CD4-positive, alpha-beta T cell treated with Interleukin-4 for 1 hour (primary cell): ENCODE measurements at places on chromosomes 13 and 19.

- DNase-seq, result no peak
These were observed 12.3 kb downstream of the CYP4F11 start for GRCh38 chr19:15922021-15922420.

DNA sequence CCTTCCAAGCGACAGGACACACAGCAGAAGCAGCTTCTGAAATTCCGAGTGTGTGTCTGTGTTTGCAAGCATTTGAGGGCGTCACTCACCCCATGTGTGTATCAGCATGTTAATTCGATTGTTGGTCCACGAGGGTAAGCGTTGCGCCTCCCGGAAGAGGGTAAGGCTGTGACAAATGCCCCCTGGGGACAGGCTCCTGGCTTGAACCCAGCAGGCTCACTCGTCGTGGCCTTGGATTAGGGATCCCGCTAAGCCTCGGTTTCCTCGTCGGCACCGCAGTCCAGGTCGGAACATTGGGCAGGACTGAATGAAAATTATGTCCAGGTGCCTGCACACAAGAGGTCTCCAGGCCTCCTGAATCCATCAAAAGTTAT is 606 bp upstream of the STXBP2 start:
- DNase-seq, result no peak

DNA sequence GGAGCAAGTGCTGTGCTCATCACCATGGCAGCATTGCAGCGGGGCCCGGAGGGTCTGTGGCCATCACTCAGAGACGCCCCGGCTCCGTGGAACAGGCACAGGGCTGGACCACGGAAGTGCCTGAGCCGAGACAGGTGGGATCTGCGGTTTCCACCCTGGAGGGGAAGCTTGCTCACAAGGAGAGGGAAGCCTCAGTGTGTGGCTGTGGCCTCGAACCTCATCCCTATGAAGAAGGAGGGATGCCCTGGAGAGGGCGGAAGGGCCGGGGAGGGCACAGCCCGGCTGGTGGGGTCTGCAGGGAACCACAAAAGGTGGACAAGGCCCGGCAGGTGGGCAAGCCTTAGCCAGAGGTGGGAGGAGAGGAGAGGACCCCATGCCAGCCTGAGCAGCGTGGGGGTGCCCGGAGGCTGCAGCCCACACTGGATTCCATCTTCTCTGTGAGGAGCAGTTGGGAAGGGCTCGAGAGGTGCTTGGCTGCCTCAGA is 30.4 kb upstream of the TMEM255B start:
- no peak for DNase-seq

- peak; percentile 98 for DNase-seq
These were observed at the start of gene YIF1B for GRCh38 chr19:38315657-38316476. Gene YIF1B (minus strand): TSS chr19:38315947. CDS start chr19:38315917, 30 bp downstream.

DNA sequence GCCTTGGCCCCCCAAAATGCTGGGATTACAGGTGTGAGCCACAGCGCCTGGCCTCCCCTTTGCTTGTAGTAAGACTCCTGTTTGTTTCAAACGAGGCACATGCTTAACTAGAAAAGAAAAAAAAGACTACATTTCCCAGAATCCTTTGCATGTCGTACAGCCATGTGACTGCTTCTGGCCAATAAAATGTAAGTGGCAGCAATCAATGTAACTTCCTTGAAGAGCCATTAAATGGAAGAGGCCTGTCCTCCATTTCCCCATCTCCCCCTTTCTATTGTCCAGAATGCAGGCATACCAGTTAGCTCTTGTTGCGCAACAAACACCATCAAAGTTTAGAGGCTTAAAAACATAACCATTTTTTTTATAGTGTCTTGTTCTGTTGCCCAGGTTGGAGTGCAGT is 10.4 kb upstream of the GPR32 start:
- DNase-seq, result peak; percentile 23

GRCh38 chr13:32447894-32448623 is 20.1 kb upstream of the N4BP2L1 start:
- DNase-seq, result no peak

DNA sequence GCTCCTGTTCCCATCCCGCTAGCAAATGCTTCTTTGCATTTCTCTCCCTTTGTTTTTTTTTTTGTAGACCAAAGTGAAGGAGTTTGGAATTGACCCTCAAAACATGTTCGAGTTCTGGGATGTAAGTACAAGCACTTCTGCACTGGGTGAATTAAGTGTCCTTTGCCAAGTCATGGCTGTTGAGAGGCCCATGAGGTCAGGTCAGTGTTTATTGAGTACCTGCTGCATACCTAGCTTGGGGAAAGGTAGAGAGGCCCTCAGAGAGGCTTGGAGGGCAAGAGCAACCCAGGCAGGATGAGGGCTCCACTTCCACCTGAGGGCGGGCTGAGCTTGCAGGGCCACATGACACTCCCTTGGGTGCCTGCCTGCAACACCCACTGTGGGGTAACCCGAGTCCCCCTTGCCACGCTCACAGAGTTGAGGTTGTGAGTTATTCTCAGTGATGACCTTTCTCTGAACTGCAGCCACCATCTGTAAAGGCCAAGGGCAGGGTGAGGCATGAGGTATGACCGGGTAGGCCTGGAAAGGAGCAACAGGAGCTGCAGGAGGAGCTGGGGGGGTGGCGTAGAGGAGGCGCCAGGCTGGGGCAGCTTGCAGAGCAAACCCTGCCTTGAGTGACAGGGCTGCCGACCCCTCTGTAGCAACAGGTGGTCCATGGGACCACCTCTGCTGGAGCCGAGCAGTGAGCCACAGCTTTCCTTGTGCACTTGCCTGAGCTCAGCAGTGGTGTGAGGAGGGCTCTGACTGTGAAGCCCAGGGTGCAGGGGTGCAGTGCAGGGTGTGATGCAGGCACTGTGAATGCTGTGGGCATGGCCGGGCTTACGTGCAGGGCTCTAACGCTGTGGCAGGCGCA is 16.6 kb downstream of the GPI start:
- DNase-seq, result no peak

- no peak for DNase-seq
These were observed 315.0 kb upstream of the SPRY2 start for GRCh38 chr13:80655778-80656511.

- no peak for DNase-seq
These were observed 754.3 kb upstream of the ARGLU1 start for GRCh38 chr13:107322228-107322627.

GRCh38 chr19:56547535-56547934 is 8.8 kb downstream of the ZFP28 start:
- DNase-seq, result no peak
